Suprapubic skin (tissue), 4 donors: ENCODE measurements at places on chromosomes 1 and 21.
A peak's percentile ranks its signal among the peaks of the same experiment; 100 is the strongest.

- DNase-seq = no peak
These were observed 3.6 kb upstream of the SCAF4 start for GRCh38 chr21:31735511-31735992.

- DNase-seq = no peak
These were observed 11.9 kb downstream of the RPS6KA1 start for GRCh38 chr1:26541431-26541815.

- no peak for DNase-seq
These were observed 7.3 kb upstream of the PMVK start for GRCh38 chr1:154943649-154944400.

- DNase-seq = no peak
These were observed 310.2 kb downstream of the NTNG1 start for GRCh38 chr1:107450899-107451664.

- no peak for DNase-seq
These were observed 178.8 kb upstream of the ARHGEF16 start for GRCh38 chr1:3275471-3276340.

- no peak for DNase-seq
These were observed 12.5 kb upstream of the GUCA2A start for GRCh38 chr1:42176902-42177519.

- no peak for DNase-seq
These were observed 91.6 kb downstream of the KAZN start for GRCh38 chr1:14689996-14690615.

GRCh38 chr1:30414086-30414850 is 309.1 kb downstream of the MATN1 start:
- DNase-seq = peak; percentile 70

GRCh38 chr1:205294175-205294917 is 27.2 kb downstream of the NUAK2 start:
- no peak for DNase-seq

- DNase-seq = no peak
These were observed 19.7 kb upstream of the FASLG start for GRCh38 chr1:172638885-172639831.

DNA sequence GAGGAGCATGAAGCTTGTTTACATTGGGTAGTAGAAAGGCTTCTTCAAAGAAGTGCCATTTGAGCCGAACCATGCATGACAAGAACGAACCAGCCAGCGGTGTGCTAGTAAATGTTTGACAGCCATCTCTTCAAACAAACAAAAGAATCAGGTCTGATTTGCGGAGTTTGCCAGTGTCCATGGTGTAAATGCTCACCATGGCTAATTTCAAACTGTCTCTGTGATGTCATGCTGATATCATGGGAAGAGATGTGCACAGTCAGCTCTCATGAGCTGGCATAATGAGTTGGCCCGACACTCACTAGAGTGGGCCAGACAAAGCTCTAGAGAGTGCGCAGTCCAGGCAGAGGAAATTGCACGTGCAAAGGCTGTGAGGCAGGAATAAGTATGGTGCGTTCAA is 101.1 kb downstream of the KAZN start:
- no peak for DNase-seq

- no peak for DNase-seq
These were observed 99.5 kb downstream of the DAB1 start for GRCh38 chr1:57324388-57324787.

DNA sequence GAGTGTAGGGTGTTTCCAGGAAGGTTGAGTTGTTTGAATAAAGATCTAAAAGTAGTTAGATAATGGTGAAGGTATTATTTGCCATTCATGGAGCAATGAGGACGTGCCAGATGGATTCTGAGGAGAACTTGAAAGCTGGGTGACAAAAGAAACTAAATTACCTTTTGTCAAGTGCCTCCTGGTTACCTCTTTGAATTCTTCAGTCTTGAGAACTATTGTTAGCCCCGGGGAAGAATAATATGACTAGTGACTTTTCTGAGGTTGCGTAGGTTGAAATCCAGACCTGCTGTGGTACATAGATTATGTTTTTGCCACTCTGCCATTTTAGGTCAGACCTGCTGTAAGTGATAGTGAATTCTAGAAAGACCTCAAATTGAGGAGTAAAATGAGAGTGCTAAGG is 11.5 kb downstream of the LAMC1 start:
- DNase-seq = no peak

DNA sequence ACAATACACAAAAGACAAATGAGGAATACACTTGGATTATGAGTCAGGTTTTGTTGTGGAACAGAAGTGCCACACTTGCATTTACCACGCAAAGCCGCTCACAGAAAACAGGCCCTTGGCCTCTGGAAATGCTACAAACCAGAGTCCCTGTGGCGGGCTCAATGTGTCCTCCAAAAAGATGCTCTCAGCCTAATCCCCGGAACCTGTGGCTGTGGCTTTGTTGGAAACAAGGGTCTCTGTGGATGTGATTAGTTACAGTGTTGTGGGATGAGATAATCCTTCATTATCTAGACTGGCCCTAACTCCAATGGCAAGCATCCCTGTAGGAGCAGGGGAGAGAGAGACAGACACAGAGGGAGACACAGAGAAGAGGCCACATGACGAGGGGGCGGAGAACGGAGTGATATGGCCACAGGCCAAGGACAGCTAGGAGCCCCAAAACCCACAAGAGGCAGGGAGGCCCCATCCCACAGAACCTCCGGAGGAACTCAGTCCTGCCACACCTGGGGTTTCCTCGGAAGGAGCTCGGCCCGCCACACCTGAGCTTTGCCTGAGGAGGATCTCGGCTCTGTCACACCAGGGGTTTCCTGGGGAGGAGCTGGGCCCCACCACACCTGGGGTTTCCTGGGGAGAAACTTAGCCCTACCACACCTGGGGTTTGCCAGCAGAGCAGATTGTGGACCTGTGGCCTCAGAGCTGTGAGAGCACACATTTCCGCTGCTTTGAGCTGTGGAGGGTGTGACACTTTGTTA is 55.4 kb downstream of the NPHP4 start:
- peak; percentile 55 for DNase-seq

DNA sequence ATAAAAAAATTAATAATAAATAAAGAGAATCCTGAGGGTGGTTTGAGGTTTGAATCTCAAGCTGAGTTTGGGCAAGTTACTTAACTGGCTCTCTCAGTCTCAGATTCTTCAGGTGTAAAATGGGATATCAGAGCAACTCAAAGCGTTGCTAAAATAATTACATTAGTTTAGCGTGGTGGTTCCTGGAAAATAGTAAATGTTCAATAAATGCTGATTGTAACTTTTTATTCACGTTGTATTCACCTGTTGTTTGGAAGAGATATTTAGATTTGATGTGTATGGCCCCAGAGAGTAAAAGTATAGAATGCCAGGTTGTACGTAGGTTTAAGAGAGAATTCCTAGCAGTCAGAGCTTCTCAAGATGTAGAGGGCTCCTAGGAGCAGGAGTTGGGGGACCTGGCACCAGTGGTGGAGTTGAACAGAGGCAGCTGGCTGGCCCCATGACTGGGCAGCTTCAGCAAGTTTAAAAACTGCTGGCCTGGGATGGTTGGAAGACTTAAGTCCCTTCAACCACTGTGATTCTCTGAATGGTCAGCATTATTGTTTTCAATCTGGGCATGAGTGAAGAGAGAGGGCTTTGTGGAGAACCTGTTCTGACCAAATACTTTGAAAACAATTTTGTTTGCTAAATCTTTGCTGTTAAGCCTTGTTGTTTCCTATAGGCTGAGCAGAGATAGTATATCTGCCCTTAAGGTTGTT is 22.4 kb downstream of the PRCC start:
- no peak for DNase-seq
